ENCODE measurements at places on chromosomes 6 and 20.

GRCh38 chr6:87714093-87714842 lies 12.2 kb upstream of the AKIRIN2 start:
- no peak for DNase-seq

DNA sequence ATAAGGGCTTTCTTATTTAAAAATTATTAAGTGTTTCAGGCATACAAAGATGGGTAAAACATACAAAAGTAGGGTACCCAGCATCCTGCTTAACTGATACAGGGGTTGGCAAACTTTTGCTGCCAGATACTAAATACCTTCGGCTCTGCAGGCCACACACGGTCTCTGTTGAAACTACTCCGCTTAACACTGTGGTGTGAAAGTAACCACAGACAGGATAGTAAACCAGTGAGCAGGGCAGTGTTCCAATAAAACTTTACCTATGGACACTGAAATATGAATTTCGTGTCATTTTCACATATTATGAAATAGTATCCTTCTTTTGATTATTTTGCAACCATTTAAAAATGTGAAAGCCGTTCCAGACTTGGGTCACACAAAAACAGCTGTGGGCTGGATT lies 92.4 kb downstream of the EYA2 start:
- DNase-seq, result no peak

GRCh38 chr20:52130406-52130805 lies 61.2 kb downstream of the ZFP64 start:
- DNase-seq, result no peak

DNA sequence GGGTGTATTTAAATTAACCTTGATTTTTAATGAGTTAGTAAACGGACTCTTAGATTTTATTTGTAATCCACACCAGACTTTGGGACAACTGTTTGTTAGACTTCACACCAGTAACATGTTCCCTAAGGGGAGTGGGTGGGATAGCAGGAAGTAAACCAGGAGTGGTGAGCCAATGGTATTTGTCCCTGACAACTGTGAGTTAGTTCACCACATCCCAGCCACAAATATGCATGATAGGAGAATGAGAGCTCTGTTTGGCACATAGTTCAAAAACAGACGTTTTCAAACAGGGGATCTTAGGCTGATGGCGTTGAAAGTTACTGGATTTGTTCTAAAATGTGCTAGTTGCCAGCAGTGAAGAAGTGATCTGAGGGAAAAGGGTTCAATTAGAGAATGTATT lies 18.7 kb upstream of the COL10A1 start:
- no peak for DNase-seq

- no peak for DNase-seq
These were observed 124.4 kb upstream of the AFDN start for GRCh38 chr6:167702241-167702827.

DNA sequence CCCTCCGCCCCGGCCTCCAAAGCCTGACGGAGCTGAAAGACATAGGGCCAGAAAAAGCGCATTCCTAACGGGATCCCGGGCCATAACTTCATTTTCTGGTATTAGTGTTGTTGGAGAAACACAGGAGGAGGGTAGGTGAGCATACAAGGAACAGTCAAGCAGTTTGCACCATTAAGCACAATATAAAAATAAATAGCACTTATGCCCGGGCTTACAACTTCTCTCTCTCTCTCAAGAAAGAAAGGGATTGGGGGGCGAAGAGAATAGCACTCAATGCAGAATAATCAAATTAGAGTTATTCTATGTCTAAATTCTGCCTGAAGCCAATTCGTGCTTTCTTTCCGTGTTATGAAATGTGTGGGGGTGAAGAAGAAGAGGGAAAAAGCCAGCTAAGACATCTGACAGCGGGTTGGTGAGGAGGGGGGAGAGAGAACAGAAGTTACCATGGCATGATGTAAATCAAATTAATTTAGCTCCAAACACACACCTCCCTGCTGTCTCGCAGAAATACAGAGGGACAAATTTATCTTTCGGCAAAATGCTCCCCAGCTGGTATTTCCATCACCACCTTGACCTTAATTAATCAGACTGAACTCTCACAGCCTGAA lies 508 bp upstream of the METTL24 start:
- DNase-seq, result no peak

DNA sequence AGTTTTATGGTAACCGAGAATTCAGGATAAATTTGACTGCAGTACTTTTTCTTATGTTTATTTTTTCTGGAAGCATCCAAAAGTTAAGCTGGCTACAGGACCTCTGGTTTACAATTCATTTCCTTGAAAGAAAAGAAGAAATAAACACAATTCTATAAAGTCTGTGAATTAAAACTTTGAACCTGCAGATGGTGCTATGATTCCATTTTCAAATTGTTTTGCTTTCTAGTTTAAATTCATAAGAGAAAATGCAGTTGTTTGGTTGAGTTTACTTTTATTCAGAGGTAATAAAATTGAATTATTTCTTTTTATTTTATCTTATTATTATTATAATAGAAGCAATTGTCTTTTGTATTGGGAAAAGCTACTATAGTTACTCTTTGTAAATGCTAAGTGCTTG lies 1.8 kb upstream of the VIP start:
- no peak for DNase-seq

- DNase-seq, result peak; percentile 9
These were observed 168.9 kb upstream of the CENPW start for GRCh38 chr6:126170978-126171382.

DNA sequence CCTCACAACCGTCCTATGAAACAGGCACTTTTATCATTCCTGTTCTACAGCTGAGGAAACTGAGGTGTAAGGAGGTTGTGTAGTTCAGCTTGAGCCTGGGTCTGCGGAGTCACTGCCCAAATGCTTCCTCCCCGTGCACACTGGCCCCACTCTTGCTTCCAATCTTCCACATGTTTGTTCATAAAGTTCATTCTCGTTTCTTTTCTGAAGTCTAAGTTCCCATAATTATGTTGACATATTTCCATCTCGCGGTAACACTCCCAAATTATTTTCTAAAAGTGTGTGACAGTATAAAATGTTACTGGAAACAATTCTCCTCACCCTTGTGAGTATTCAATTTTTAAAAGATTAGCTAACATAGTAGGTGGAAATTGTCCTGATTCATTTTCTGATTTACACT lies 106.9 kb downstream of the SLC22A3 start:
- DNase-seq, result no peak

- no peak for DNase-seq
These were observed 63.4 kb downstream of the VEGFA start for GRCh38 chr6:43833223-43833995.

- DNase-seq, result no peak
These were observed 24.1 kb upstream of the SLC32A1 start for GRCh38 chr20:38700141-38700540.

GRCh38 chr6:15283986-15284361 lies 38.1 kb downstream of the JARID2 start:
- no peak for DNase-seq

DNA sequence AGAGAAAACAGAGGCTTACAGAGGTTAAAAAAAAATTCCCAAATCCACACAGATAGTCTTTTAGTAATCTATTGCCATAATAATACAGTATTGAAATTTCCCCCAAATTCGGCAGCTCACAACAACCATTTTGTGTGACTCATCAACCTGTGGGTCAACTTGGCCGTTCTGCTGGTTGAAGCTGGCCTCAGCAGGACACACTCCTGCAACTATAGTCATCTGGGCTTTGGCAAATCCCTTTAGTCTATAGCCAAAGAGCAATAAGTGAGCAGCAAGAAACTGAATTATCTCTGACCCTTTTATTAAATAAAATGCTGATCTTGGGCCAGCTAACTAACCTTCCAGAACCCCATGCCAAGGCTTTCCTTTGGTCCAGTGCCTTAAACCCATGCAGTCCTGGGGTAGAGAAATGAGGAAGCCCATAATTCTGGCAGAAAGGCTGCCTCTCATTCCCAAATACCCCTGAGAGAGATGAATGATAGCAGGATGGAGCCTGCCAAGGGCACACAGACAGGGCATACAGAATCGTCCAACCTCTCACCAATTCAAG lies 17.2 kb upstream of the SNAP25 start:
- no peak for DNase-seq
